ENCODE measurements at places on chromosomes 7 and 10.

DNA sequence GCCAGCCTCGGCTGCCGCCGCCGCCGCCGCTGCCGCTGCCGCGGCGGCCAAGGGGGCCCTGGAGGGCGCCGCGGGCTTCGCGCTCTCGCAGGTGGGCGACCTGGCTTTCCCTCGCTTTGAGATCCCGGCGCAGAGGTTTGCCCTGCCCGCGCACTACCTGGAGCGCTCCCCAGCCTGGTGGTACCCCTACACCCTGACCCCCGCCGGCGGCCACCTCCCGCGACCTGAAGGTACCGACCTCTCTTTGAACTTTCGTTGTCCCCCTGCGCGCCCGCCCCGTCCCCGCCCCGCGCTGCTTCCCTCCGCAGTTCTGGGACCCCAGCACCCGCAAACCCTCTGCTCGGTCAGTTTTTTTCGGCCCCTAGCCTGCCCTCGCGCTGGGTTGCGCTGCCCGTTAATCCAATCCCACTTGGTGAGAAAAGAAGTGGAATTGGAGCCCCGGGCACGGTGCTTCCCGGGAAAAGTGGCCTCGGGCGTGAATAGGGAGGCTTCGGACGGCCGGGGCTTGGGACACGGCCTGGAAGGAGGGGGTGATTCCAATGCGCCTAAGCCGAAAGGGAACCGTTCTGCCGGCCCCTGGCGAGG is 543 bp downstream of the HMX3 start:
- no peak for DNase-seq

DNA sequence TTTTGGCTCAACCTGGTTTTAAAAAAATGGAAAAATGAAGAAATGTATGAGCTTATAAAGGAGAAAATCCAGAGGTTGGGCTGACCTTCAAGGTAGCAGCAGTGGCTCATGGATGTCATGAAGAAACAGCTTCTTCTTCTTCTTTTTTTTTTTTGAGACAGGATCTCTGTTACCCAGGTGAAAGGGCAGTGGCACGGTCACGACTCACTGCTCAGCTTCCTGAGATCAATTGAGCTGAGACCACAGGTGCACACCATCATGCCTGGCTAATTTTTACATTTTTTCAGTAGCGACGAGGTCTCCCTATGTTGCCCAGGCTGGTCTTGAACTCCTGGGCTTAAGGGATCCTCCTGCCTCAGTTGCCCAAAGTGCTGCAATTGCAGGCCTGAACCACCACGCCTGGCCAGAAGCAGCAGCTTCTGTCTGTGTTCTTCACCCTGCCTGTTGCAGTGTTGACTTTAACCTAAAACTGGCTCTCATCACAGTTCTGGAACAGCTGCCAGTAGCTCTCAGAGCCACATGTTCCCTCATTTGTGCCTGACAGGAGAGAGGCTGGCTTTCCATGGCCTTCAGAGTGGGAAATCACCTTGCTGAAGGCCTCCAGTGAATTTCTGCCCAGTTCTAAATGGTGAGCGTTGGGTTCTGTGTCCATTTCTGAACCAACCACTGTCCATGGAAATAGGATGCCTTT is 117.7 kb downstream of the PFKFB3 start:
- no peak for DNase-seq

GRCh38 chr7:47375121-47375938 is 206.6 kb downstream of the TNS3 start:
- no peak for DNase-seq

- DNase-seq: no peak
These were observed 38.2 kb downstream of the WDR37 start for GRCh38 chr10:1094112-1095057.

DNA sequence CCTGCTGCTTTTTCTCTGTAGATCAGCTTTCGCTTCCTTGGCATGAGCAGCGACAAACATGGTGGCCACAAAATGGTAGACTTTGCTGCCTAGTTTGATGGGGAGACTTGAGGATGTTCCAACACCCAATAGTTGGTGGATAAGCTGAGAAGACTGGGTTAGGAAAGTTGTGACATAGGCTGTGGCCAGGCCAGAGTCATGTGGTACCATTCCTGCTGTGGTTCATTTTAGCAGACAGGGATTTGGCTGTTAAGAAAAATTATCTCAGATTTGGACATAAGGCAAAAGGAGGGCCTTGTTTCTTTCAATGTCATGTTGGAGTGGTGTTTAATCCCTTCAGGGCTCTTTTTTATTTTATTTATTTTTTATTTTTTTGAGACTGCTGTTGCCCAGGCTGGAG is 26.6 kb upstream of the FAM180A start:
- no peak for DNase-seq

Data from NCI-H1105 treated with DMSO at 0.1 percent for 48 hours (cell line).